ENCODE measurements at places on chromosomes 2 and 18.

DNA sequence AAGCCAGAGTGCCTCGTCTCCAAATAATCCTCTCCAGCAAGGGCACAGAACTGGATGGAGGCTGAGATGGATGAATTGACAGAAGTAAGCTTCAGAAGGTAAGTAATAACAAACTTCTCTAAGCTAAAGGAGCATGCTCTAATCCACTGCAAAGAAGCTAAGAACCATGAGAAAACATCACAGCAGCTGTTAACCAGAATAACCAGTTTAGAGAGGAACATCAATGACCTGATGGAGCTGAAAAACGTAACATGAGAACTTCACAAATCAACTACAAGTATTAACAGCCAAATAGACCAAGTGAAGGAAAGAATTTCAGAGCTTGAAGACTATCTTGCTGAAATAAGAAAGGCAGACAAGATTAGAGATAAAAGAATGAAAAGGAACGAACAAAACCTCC is 32.3 kb downstream of the WDPCP start:
- no peak for DNase-seq

DNA sequence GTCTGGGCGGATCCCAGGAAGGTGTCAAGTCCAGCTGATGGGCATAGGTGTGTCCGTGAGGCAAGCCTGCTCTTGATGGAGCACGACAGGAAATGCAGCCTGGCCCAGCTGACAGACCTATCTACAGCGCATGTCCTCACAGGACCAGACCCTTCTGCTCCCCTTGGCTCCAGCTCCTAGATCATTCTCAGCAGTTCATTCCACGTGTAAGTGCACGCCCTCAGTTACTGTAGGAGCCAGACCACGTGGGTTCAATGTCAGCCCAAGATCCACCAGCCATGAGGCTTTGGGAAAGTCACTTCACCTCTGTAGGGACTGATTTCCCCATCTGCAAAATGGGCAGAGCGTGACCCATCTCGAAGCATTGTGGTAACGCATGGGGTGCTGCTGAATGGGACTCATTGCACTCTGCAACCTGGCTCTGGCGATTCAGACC is 47.8 kb downstream of the TMEM17 start:
- DNase-seq = no peak

DNA sequence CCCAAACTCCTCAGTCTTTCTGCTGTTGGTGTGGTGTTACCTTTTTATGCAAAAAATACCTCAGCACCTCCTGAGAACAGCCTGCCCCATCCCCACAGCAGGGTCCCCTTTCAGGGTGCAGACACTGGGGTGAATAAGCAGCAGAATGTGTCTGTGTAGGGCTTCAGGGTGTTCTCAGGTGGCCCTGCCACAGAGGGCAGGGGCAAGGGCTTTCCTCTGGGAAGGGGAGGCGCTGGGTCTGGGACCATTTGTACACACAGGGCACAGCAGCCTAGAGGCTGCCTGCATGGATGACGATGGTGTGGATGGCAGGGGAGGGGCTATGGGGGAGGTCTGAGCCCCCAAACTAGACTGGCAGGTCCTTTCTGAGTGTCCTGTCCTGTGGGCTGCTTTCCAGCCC is 2.6 kb downstream of the HAAO start:
- DNase-seq = no peak

DNA sequence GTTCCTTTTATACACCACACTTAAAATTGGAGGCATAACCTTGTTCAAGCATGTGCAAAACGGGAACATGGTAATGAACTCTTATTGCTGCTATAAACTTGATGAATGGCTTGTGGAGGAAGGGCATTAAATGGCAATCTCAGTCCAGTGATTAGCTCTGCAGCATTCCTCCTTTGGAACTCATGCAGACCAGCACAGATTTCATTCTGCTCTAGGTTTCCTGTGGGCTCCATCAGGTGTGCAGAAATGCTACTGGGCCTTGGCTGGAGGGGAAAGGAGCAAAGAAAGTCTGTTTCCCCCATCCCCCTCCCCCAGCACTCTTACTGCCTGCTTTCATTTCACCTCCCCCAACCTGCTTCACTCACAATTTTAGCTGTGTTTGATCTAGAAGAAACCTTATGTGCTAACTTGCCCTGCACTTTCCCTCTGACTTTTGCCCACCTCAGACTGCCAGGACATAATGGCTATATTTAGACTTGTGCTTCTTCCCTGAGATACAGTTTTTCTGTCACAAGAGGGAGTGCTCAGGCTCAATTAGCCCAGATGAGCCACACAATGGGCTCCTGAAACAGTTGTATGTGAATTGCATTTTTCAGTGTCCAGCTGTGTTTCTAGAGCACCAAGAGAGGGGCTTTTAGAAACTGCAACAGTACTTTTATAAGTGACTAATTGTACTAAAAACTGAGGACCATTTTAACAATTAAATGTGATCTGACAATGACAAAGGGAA is 109.8 kb downstream of the FSHR start:
- no peak for DNase-seq

DNA sequence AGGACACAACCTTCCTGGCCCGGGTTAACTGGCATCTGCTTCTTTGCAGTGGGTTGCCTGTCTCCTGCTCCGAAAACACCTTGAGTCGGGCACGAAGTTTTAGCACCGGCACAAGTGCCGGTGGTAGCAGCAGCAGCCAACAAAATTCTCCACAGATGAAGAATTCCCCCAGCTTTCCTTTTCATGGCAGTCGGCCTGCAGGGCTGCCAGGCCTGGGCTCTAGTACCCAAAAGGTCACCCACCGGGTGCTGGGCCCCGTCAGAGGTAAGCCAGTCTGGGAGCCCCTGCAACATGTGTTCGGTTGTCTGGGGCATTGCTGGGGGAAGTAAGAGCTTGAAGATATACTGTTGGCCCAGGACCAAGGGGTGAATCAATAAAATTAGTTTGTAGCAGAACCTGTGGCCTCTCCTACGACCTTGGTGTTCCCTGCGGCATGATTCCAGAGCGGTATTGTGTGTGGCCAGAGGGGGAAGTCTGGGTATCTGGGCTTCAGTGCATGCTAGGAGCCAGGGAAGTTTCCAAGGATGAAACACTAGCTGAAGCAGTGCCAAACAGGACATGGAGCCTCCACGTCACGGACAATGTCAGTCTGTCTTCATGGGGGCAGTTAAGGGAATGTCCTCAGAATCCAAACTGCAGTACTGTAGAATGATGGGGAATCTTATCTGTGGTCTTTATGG is 7.8 kb downstream of the AGBL5 start:
- no peak for DNase-seq

DNA sequence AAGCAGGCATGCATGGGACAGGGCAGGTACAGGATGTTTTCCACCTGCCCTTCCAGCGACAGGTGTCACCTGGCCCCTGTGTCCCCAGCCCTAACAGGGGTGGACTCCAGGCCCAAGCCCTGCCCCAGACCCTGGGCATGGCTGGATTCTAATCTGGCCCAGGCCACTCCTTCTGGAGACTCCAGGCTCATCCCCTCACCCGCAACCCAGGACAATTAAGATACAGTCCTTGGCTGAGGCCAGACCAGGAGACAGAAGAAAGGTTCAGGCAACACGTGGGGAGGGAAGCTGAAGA is 9.5 kb downstream of the BIN1 start:
- no peak for DNase-seq

GRCh38 chr18:5972298-5972697 is 77.0 kb upstream of the TMEM200C start:
- no peak for DNase-seq

DNA sequence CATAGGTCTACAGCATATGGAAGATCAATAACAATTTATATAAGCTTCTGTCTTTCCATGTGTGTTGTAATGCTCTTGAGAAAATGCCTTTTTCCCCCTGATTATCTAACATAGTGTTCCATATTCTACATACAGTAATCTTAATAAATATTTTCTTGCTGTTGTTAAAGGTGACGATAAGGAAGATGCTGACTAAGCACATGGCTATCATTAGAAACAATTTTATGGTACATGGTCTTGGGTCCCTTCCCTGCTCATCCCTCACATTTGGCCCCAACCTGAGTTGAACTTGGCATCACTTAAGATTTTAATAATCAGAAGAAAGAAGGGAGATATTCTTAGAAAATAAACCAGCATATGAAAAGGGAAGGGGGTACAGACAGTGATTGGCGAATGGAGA is 382.1 kb upstream of the CDH20 start:
- no peak for DNase-seq

DNA sequence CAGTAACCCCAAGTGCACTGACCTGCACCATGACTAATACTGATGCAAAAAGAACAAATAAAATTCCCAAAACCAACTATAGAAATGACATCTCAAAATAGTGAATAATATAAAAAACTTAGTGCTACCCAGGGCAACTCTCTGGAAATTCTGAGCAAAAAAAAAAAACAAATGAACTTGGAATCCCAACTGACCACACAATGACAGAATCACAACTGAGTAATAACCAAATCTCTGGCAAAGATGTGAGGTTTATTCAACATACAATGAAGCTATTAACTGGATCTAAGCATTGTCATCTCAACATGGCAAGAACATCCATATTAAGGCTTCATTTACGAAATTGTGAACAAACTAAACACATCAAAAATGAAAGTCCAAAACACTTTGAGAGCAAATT is 22.7 kb downstream of the EXOC6B start:
- no peak for DNase-seq

DNA sequence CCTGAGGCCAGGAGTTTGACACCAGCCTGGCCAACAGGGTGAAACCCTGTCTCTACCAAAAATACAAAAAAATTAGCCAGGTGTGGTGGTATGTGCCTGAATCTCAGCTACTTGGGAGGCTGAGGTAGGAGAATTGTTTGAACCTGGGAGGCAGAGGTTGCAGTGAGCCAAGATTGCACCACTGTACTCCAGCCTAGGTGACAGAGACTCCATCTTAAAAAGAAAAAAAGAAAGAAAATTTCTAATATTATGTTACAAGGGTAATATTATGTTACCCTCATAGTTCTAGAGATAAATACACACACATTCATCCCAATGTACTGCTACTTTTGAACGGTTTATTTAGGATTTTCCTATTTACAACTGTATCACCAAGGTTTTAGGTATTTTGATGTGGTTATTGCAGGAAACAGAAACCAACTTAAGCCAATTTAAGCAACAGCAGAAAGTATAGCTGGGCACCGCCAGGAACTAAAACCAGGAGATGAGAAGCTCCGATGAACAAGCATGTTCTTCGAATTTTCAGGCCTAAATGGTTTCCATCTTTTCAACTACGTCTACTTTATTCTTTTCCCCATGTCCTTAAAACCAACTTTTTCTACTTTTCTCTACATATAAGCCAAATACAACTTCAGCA is 11.8 kb upstream of the ROCK1 start:
- no peak for DNase-seq

DNA sequence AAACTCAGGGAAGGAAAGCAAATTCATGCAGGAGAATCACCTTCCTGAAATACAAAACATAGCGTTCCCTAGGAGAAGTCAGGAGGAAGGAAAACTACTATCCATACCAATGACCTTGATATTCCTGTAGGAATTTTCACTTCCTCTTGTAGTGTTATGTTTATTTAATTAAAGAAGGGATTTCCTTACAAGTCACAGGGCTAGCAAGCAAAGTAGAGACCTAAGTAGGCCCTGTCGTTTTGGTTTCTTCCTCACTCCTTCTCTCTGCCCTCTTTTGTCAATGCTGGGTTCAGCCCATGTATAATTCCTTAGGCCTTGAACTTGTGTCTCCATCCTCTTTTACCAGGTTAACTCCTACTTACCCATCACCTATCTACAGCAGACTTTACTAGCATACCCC is 435.2 kb upstream of the LRATD1 start:
- no peak for DNase-seq

DNA sequence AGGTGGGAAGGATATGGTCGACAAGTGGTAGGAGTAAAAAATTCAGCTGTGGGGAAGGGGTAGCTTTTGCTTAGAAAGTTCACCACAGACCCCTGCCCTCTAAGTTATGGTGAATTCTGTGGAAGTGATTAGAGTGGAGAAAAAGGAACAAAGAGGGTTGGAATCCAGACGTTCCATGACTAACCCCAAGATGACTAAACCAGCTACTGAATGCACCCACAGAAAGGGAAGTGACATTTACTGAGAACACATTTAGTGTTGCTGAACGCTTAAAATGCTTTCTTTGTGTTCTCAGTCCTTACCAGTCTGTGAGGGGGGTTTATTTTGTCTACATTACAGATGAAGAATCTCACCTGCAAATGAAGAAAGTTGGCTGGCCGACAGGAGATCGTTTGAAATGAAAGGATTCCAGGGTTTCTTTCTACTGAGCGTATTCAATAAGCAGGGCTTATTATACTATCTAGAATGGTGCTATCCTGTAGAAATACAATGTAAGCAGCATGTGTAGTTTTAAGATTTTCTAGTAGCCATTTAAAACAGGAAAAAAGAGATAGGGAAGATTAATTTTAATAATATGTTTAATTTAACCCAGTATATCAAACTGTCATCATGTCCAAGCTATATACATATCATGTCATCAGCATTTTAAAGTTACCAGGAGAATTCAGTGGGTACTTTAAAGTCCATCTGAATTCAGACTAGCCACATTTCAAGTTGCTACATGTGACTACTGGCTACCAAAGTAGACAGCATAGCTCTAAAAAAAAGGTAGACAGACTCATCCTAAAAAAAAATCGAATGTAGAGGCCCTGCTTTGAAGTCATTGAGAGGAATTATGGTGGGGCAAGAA is 60.1 kb downstream of the LIMS1 start:
- peak; percentile 81 for DNase-seq

DNA sequence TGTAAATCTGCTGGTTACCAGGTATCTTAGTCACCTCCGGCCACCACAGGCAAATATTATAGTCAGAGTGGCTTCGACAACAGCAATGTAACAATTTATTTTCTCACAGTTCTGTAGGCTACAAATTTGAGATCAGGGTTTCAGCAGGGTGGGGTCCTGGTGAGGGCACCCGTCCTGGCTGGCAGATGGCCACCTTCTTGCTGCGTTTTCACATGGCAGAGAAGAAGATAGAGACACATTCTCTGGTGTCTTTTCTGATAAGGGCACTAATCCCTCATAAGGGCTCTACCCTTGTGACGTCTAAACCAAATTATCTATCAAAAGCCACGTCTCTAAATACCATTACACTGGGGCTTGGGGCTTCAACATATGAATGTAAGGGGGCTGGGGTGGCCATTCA is 843.2 kb upstream of the FANCL start:
- no peak for DNase-seq

GRCh38 chr2:95344656-95345055 is 47.5 kb downstream of the KCNIP3 start:
- DNase-seq = no peak

- no peak for DNase-seq
Measured at GRCh38 chr18:13893418-13893760, 21.9 kb downstream of the MC2R start.

DNA sequence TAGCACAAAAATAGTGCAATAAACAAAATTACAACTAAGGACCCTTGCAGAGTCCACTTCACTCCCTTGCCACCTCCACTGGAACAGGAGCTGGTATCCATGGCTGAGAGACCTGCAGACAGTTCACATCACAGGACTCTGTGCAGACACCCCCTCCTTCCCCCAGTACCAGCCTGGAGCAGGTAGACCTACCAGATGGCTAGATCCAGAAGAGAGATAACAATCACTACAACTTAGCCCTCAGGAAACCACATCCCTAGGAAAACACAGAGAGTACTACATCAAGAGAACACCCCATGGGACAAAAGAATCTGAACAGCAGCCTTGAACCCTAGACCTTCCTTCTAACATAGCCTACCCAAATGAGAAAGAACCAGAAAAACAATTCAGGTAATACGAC is 49.8 kb downstream of the FBXO15 start:
- DNase-seq = no peak

GRCh38 chr2:66929632-66930338 is 467.3 kb upstream of the ETAA1 start:
- peak; percentile 80 for DNase-seq

- DNase-seq = no peak
Measured at GRCh38 chr2:106159866-106160785, 34.0 kb downstream of the UXS1 start.

- DNase-seq = peak; percentile 77
Measured at GRCh38 chr2:52532956-52533355, 1234.6 kb upstream of the CHAC2 start.
